Left kidney (tissue), 8 donors: ENCODE measurements at places on chromosomes 5 and 9. TPM values are rescaled to one million over a fixed set of nuclear protein-coding genes. Genes with fewer than 3 reads are reported as not detected.

- DNase-seq: no peak
These were observed 128.2 kb upstream of the ASTN2 start for GRCh38 chr9:117543089-117543488.

- no peak for DNase-seq
These were observed 198.8 kb upstream of the EFNA5 start for GRCh38 chr5:107869438-107870115.

- no peak for DNase-seq
These were observed 340.5 kb downstream of the PIK3R1 start for GRCh38 chr5:68555907-68556681.

COL15A1 gene
- polyA plus RNA-seq: 21.6 TPM

DNA sequence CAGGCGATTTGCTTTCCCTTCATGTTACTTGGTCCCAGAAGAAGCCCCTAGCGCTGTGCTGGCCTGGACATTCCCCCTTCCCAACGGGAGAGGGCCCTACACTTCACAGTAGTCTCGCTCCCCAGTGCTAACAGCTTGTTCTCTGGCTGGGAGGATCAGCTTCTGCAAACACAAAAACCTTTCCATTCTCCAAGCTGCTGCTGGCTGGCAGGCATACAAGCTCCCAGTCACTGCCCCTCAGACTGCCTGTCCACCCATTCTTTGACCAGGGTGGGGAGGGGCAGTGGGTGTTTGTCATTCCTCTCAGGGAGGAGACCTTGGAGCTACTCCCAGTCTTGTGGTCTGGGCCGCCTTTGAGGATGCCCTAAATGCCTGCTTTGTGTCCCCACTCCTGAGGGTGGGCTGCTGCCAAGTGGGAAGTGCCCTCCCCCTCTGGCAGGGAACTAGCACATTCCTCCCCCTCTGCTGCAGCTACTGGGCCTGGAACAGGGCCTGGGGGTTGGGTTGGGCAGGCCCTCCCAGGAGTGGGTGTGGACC lies 20.8 kb downstream of the ENHO start:
- no peak for DNase-seq

DNA sequence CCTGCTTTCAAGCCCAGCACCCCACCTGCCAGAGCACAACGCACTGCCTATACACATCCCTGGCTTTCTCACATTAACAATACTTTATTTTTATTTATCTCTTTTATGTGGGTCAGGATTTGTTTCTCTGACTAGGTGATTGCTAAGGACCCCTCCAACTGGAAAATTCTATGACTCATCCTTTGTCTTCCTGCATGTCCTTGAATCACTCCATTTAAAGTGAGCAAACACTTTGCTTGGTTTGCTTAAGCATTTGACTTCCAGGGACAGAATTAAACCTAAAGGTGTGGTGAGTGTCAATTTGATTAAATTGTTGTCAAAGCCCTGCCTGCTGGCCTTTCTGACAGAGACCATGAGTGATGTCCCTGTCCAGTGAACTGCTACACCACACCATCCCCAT lies 536.5 kb upstream of the BRINP1 start:
- no peak for DNase-seq

SLIT3 gene
- 51.5 TPM for polyA plus RNA-seq

- peak; percentile 27 for DNase-seq
These were observed 923 bp downstream of the RECK start for GRCh38 chr9:36037549-36038122.

FGFR4 gene
- 66.8 TPM for polyA plus RNA-seq

CATSPER3 gene
- polyA plus RNA-seq: 1.7 TPM

DNA sequence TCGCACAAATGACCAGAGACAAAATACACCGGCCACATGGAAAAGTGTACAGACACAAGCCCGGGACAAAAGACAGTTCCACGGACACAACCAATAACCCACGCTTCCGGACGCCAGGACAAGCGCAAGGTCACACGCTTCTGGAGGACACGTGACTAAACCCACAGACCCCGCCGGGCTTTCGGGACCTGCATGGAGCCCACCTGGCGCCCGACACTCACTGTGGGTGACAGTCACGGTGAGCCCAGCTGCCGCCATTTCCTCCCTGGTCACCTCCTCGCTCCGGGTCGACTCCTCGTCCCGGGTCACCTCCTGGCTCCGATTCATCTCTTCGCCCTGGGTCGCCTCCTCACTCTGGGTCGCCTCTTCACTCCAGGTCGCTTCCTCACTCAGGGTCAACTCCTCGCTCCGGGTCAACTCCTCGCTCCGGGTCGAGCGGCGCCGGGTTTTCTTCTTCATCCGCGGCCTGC lies 470 bp downstream of the BAG1 start:
- DNase-seq: peak; percentile 11

DNA sequence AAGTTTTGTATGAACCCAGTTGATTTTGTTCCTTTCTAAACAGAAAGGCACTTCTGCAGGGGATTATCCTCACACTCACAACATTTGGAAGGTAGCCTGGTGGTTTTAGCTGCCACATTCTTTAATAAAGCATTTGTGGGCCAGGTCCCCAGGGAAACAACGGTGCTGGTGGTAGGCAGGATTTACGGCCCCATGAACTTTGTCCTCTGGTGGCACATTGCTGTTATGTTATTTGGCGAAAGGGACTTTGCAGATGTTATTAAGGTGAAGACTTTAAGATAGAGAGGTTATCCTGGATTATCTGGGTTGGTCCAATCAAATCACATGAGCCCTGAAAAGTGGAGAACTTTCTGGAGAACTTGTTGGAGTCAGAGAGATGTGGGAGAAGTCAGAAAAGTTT lies 86.3 kb upstream of the C9orf72 start:
- no peak for DNase-seq
